ENCODE measurements at places on chromosomes 2 and 18. TPM values are rescaled to one million over a fixed set of nuclear protein-coding genes. Genes with fewer than 3 reads are reported as not detected.

RALBP1 gene
- 70.4 TPM for total RNA-seq

ARMC9 gene
- total RNA-seq: 13.6 TPM

CYP26B1 gene
- 2.1 TPM for total RNA-seq

NEUROD1 gene
- total RNA-seq: 2.2 TPM

- DNase-seq: no peak
Observed at GRCh38 chr18:14976736-14977430, 228.9 kb downstream of the ANKRD30B start.

DNA sequence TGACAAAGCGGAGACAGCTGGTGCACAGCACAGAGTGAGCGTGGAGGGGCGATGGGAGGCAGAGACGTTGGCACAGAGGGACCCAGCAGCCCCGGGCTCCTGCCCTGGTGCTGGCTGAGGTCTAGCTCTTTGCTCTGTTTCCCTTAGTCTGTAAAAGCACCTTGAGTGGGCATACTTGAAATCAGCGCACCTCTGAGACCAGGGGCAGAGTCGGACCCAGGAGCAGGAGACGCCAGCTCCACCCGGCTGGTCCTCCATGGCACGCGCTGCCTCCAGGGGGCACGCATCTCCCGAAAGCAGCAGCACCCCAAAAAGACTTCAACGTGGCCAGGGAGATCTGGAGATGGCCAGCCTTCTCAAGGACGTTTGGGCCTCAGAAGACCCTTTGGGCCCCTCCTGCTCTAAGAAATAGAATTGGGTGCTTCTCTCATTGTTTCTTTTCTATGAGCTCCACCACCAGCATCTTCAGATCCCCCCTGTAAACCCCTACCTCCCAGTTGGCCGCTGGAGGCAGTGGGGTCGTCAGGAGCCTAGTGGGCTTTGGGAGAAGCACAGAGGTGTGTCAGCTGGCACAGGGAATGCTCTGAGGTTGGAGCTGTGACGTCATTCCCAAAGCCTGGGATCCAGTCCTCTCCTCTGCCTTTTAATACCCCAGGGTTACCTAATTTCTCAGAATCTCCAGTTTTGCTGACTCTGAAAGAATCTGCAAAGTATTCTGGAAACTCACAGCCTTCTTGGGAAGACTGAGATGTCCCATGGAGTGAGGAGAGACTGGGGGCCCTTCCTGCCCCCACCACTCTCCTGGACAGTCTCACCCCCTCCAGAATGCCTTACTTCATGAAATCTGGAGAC is 58.9 kb downstream of the CIB4 start:
- DNase-seq: no peak

DNA sequence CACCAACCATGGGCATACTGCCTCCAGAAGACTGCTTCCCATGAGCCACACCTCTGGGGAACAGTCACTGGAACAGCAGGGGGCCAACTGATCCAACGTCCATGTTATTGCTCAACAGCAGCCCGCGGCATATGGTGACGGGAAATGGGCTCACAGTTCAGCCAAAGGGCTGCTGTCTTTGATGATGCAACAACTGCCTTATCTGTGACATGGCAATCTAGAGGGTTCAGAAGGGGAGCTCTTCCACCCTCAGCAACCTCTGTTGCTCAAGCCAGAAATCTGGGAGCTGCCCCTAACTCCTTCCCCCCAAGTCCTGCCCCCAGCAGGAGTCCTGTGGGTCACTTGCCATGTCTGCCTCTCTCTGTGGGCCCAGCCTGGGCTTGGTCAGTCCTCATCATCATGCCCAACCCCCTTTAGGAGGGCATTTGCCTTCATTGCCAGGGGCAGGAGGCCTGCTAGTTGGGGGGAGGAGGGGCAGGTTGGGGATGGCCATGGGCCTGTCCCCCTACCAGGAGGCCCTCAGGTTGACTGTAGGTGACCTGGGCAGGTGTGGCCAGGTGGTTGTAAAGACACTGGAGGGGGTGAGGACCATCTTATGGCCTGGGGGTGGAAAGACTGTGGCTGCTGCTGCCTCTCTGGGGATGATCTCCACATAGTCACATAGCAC is 212.9 kb downstream of the CYP26B1 start:
- no peak for DNase-seq

DNA sequence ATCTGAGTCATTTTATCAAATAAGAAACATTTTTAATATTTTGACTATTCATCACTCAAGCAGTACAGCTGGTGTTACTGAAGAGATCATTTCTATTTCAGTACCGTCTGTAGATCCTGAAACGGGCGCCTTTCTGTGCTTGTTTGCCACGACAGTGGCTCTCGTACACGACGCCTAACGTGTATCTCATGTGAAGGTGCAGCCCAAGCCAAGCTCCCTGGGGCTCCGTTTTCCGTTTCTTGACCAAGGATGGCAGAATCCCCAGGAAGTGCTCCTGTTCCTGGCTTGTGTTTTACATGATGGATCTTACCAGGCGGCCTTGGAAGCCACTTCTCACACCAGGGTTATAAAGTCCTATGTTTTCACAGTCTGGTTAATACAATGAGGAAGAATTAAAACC is 320.6 kb downstream of the GBX2 start:
- DNase-seq: no peak

DNA sequence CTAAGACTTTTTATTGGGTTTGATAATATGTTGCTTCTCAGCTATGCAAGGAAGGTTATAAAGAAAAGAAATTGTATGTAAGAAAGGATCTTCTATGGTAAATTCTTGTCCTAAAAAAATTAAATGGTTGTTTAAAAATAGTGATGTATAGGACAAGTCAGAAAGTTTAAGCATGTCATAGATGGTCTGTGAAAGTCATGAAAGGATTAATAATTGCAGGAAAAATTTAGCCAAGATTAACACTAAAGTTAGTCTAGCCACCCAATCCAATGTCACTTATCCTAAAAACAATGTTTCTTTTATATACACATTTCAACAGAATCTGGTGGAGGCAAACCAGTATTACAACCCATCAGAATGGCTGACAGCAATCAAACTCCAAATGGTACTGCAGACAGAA is 1046.7 kb upstream of the SLC39A10 start:
- no peak for DNase-seq

DNA sequence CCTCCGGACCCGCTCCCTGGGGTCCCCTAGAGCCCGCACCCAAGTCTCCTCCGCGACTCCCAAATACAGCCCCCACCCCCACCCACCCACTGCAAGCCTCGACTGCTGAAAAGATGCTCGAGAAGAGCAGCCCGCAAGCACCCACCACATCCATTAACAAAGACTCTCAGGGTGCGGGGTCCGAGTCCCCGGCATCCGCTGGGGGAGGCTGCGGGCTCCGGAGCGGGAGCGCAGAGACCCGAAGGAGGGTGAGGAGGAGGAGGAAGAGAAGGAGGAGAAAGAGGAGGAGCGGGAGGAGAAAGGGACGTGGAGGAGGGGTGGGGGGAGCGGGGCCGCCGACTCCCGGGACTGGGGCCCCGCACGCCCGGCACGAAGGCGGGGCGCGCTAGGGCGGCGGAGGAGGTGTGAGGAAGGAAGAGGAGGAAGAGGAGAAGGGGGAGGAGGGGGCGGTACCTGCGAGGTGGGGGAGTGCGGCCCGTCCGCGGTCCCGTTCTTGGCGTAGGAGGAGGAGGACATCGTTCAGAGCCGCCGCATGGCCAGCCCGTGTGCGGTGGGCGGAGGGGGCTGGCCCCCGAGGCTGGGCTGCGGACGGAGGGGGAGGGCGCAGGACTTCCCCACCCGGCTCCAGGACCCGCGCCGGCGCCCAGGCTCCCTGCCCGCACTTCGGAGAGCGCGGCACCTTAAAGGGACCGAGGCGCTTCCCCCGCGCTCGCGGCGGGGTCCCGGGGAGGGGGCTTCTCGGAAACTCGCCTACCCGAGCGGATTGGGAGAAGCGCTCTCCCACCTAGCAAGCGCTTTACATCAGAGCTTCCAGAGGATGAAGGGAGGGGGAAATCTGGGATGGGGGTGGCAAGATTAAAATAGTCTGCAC is at the start of gene CACNB4:
TSS of gene CACNB4 (minus strand) at position 549 of the 871 bp plus-strand sequence.
- DNase-seq: no peak

DNA sequence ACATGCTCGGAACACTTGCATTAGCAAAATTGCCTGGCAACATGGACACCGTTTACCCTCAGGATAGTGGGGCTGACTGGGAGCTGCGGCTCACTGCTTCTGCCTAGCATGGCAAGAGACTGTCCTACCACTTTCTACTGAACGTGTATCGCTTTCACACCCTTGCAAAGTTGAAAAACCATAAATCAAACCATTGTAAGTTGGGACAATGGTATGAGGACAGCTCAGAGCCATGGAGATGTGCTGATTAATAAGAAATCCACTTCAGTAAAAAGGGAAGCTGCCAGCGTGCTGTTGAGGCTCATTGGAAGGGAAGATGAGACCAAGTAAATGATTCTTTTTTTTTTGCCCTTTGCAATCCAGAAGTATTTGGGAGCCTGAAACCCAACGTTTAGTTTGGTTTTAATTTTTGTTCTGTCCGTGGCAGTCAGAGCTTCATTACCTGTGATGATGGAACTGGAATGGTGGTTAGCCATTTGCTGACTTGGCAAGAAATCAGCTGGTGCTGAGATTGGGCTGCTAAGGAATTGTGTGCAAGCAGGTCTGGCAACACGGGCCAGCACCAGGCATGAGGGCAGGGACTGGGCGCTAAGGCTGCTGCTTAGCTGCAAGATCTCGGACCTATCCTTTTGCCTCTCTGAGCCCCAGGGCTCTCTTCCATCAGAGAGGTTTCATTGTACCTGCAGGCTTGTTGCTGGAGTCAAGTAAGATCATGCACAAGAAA is 75.5 kb upstream of the HS6ST1 start:
- DNase-seq: no peak

DNA sequence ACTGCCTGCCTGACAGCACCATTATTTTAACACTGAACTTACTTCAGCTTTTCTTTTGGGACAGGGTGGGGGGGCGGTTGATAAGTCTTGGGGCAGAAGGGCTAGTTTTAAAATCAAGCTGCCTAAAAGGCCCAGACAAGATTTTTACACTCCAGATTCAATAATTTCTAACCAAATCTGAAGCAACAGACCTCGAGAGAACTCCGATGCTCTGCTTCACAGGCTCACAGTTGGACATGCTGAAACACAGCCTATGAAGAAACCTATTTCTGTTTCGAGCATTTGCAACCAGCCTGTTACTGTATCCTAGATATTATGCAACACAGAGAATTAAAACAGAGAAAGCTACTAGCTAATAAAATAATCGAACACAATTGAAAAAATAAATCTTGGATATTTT is 1.3 kb upstream of the MYT1L start:
- no peak for DNase-seq
